ENCODE measurements at places on chromosomes 3 and 15. TPM values are rescaled to one million over a fixed set of nuclear protein-coding genes. Genes with fewer than 3 reads are reported as not detected.

The ZMYND10 gene
- total RNA-seq: 1.3 TPM

The IMPG2 gene
- not detected for total RNA-seq

The OR5K2 gene
- not detected for total RNA-seq

The SYNPR gene
- total RNA-seq: not detected

The CTSH gene
- 50.9 TPM for total RNA-seq

The PSTPIP1 gene
- not detected for total RNA-seq

The KBTBD13 gene
- total RNA-seq: not detected

The PLXNA1 gene
- 21.6 TPM for total RNA-seq

The RFTN1 gene
- total RNA-seq: 3.7 TPM

The SEMA5B gene
- 0.29 TPM for total RNA-seq

The ALCAM gene
- 56.9 TPM for total RNA-seq

The SEMA3B gene
- total RNA-seq: 9.3 TPM

The LNP1 gene
- total RNA-seq: 0.85 TPM

The GOLGA8Q gene
- 0.38 TPM for total RNA-seq

The LIPC gene
- not detected for total RNA-seq

The DUOXA2 gene
- total RNA-seq: not detected

The GABRB3 gene
- 86.1 TPM for total RNA-seq

The PRRT3 gene
- total RNA-seq: 1.5 TPM

The ROPN1 gene
- total RNA-seq: not detected

The LINGO1 gene
- 12.4 TPM for total RNA-seq

The NR1I2 gene
- not detected for total RNA-seq

The ANKRD34C gene
- not detected for total RNA-seq

The TYRO3 gene
- 12.7 TPM for total RNA-seq

The CHRM5 gene
- 0.01 TPM for total RNA-seq

The CCDC39 gene
- not detected for total RNA-seq

The ZNF501 gene
- not detected for total RNA-seq

The TMC3 gene
- total RNA-seq: not detected

The ADPRH gene
- 2.9 TPM for total RNA-seq

The CAMKV gene
- 0.29 TPM for total RNA-seq

The EHHADH gene
- 2.2 TPM for total RNA-seq

The PCOLCE2 gene
- 38.2 TPM for total RNA-seq

The TM6SF1 gene
- 0.10 TPM for total RNA-seq

The NKTR gene
- 13.9 TPM for total RNA-seq

The CD200R1 gene
- total RNA-seq: 0.09 TPM

The RLBP1 gene
- not detected for total RNA-seq

The SERINC4 gene
- total RNA-seq: 0.05 TPM

The SEMA6D gene
- not detected for total RNA-seq

The HOMER2 gene
- 11.5 TPM for total RNA-seq

The CHRFAM7A gene
- total RNA-seq: 3.8 TPM

The TGM4 gene
- 0.08 TPM for total RNA-seq

The CHDH gene
- total RNA-seq: 2.7 TPM

The FSIP1 gene
- 1.1 TPM for total RNA-seq

The KLF15 gene
- 0.12 TPM for total RNA-seq

The PSMD6 gene
- total RNA-seq: 79.3 TPM

The SNURF gene
- total RNA-seq: 8.6 TPM

The SLC9C1 gene
- not detected for total RNA-seq

The ST8SIA2 gene
- 0.44 TPM for total RNA-seq

The DNASE1L3 gene
- not detected for total RNA-seq

The UQCC5 gene
- 62.1 TPM for total RNA-seq

The LMCD1 gene
- total RNA-seq: 92.8 TPM

The FBXL22 gene
- total RNA-seq: 0.27 TPM

The SAXO2 gene
- 3.6 TPM for total RNA-seq
